ENCODE measurements at places on chromosomes 2 and 18.

- no peak for DNase-seq
Measured at GRCh38 chr2:187397886-187398285, 50.2 kb downstream of the CALCRL start.

- no peak for DNase-seq
Measured at GRCh38 chr2:149192427-149192826, 138.0 kb upstream of the LYPD6 start.

DNA sequence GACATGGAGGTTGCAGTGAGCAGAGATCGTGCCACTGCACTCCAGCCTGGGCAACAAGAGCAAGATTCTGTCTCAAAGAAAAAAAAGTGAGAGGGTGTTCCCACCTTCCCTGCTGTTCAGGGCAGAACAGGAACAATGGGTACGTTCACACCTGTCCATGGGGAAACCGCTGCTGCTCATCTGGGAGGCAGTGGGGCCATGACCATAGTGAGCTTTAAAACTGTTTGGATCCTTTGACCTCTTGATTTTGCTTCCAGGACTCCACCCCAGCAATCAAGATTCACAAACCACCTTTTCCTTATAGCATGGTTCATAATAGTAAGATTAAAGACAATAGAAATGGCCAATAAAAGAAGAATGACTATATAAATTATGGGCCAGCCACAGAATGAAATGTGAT is 209.2 kb downstream of the ARL4C start:
- no peak for DNase-seq

DNA sequence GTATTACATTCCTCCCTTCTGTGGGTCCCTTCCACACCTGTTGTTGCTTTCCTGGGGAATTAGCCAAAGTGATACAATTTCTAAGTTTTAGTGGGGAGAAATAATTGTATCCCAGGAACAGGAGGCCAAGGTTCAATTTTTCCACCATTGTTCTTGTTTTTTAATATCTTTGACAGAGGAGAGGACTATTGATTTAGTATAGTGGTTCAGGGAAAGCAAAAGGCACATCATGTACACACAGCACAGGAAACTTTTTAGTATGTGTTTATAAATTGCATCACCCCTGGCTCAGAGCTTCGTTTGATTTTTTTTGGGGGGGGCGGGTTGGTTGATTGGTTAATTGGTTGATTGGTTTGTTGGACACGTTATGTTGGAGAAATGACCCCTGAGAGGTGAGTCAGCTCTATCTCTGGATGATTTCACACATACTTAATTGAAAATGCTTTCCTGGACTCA is 431.6 kb downstream of the PID1 start:
- no peak for DNase-seq

GRCh38 chr2:189254268-189254883 is 74.8 kb upstream of the COL5A2 start:
- DNase-seq = no peak

GRCh38 chr2:80128080-80128479 is 176.5 kb downstream of the LRRTM1 start:
- DNase-seq = no peak
